ENCODE measurements at places on chromosomes 2 and 18.

DNA sequence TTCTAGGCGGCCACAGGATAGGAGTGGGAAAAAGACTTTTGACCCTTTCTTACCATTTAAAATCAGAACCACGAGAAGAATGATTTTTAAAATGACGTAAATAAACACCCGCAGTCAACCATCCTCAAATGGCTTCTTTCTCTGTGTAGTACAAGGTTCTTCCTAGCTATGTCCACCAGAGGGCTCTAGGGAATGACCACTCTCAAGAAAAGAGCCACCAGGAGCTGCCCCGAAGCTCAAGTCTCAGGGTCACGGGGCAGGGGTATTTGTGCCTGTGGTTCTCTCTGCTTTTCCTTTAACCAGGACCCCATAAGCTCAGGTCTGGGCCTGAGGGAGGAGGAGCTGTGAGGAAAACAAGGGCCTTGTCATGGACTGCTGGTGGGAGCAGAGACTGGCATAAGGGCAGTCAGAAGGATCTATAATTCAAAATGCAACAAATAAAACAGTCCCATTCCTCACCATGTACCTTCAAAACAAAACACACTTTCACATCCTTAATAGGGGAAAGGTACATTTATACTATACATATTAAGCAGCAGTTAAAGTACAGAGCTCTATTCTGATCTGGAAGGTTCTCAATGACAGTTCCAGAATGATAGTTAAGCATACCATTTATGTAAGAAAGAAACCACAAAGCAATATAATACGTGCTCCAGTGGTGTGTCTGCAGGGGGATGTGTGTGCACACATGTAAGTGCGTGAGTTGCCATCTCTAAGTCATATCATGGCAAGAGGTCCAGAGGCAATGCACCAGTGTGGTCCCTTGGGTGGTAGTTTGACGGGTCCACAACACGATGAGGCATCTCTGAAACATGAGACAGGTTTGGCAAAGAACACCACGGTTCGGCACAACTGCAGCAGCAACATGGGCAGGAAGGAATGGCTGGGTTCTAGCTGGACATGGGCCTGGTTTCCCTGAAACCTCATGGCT, 18.6 kb downstream of the LYPD1 start:
- DNase-seq = no peak

GRCh38 chr2:201773990-201774389, 6.7 kb downstream of the ALS2 start:
- DNase-seq = no peak

DNA sequence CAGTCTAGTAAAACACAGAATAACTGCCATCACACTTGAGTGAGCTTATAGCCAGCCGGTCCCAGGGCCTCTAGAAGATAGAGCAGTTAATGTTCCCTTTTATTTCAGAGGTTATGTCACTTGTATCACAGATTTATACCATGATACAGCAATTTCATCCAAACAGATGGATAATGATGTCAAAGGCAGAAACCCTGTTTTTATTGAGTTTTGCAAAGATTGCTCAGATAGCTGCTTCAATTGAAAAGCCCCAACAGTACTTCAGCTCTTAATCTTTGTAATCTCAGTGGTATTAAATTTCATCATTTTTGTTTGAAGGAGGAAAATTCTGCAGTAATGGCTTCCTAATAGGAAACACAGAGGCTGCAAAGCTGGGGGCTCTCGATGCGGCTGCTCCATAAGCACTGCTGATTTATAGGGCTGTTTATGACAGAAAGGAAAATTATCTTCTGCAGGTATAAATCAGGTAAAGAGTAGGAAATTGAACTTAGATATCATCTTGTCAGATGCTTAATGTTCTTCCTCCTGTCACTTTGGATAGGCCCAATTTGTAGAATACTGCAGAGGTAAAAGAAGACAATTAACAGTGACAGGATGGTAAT, 112.3 kb downstream of the LNPK start:
- no peak for DNase-seq

DNA sequence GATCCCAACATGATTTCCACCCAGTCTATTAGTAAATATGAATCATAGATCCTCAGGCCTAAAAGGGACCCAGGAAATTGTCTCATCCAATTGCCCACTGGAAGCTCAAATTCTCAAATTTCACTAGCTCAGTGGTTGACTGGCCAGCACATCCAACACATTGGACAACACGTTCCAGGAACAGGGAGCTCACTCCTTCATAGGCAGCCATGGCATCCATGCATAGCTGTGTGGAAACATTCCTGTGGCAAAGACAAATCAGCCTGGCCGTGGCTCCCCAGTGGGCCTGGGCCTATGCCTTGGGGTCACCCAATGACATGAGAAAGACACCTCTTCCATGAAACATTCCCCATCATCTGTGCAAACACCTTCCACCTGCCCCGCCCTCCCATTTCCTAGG, 261.1 kb downstream of the ANAPC1 start:
- no peak for DNase-seq

GRCh38 chr2:168495524-168495923, 39.5 kb downstream of the CERS6 start:
- no peak for DNase-seq

GRCh38 chr2:6078414-6078813, 386.2 kb downstream of the SOX11 start:
- DNase-seq = no peak

DNA sequence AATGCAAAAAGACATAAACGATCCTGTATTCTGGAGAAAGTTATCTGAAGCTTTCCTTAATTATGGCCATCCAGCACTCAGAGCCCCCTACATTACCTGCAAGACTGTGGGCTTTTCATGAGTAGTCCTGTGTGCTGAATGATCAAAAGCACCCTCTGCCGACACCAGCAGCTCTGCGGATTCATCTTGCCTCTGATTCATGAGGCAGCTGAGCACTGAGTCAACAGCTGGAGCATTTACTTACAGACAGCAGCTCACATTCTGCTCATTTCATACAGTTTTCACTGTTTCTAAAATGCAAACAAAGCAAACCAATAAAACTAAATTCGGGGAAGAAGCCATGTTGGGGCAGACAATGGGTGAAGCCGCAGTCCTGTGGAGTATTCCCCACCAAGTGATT, 886.5 kb downstream of the CNTNAP5 start:
- no peak for DNase-seq

GRCh38 chr2:2121887-2122286, 209.2 kb downstream of the MYT1L start:
- no peak for DNase-seq

GRCh38 chr18:59748628-59749360, 51.6 kb upstream of the CCBE1 start:
- peak; percentile 76 for DNase-seq

- no peak for DNase-seq
Observed at GRCh38 chr18:49618742-49619681, 57.2 kb downstream of the LIPG start.

DNA sequence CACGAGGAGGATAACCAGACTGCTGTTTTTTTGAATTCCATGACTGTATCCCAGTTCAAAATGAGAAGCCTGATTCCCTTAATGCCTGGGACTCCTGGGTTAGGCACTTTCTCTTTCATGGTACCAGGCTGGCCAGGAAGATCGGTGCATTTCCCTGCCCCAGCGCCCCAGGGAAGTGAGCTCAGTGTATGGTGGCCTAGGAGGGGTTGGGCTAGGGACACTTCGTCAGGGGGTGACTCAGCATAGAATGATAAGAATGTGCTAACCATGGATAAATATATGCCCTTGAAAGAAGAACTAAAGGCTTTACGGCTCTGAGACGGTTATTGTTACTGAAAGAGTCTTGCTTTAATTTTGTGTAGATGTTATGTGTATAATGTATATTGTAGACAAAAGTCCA, 27.5 kb upstream of the FAM237A start:
- DNase-seq = no peak

DNA sequence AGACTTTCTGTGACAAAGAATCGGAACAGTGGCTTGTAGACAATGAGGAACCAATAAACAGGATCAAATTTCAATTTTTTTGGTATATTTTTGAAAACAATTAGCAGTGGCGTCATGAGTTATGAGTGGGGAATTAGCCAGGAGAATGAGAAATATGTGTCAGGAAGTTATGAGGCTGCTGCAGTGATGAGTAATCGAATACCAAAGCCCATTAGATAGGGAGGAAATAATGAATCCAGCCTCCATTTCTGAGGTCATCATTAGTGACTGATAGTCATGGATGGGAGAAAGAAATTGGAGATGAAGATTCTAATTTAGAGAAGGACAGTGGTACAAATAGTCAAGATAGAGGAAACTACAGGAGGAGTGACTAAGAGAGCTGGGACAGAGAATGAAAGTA, 673.1 kb upstream of the VRK2 start:
- peak; percentile 31 for DNase-seq

DNA sequence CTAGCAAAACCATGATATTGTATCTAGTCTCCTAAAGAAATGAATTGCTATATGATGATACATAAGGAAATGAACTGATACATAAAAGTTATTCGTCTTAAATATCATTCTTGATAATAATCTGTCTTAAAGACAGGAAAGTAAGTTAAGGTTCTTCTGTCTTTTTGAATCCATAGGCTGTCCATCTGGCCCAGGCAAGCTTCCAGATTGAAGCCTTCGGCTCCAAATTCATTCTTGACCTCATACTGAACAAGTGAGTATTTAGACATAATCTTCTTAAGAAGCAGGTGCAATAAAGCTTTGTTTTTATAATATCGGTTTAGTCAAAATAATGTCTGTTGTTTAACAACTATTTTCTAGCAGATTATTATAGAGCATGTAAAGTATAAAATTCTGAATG, 37.7 kb downstream of the ADAM23 start:
- DNase-seq = no peak

DNA sequence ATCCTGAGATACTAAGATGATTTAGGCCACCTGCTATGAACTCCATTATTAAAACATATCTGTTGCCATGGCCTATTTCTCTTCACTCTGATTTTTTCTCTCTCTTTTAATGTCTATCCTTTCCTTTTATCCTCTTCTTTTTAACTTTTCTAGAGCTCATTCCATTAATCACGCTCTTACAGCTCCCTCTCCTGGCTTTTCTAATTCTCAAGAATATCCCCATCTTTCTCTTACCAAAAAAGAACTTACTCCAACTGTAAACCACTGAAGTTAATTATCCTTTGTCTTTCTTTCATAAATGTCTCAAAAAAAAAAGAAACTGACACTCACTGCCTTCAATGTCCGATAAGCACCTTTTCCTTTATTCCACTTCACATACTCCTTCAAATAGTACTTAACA, 7.9 kb downstream of the PPP3R1 start:
- no peak for DNase-seq

DNA sequence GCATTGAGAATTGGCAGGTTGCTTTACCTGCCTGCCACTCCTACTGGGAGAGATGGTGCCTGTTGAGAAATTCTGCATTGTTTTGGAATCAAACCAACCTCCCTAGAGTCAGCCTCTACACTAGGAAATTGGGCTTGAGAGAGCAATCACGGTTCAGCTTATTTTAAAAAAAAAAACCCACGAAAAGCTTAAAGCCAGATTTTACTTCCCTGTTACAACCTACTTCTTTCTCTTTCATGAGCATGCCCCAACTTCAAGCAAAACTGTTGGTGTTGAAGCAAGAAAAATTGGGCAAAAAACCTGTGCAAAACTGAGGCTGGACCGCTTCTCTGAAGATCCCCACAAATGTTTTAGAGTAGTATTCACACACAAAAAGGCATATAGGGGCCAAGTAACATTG, 134.6 kb upstream of the ZEB2 start:
- no peak for DNase-seq

GRCh38 chr2:122021941-122022340, 266.5 kb downstream of the TSN start:
- no peak for DNase-seq

GRCh38 chr18:38174594-38174993, 609.0 kb upstream of the CELF4 start:
- DNase-seq = no peak

DNA sequence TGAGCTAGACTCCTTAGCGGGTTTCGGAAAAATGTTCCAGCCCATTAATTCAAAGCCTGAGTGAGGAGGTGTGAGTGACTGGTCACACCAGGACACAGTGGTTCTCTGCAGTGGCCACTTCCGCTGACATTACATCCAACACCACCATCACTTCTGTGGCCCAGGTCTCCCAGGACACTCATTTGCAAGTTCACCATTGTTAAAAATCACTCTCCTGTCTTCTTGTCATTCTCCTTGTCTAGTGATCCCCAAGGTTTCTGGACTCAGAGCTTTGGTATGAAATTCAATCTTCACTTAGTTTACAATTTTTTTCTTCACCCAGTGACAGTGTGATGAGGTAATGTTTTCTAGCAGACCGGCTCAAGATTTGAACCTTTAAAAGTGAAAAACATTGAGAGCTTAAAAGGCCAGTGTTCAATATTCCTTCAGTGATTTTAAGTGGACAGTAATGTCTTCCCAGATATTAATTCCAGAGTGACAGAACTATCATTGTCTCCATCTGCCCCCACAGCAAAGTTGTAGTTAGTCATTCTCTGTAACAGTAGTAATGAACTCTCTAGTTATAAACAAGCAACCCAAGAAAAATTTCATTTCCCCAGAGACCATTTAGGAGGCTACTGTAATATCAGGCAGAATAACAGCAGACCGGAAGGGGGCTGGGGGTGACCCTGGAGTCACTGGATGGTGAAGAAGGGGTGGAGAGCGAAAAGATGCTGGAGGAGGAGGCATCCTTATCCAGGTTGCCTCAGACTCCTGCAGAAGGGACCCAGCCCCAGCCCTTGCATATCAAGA, 164.9 kb downstream of the GFPT1 start:
- DNase-seq = no peak

GRCh38 chr2:38672445-38673391, 6.8 kb downstream of the GALM start:
- no peak for DNase-seq

- DNase-seq = no peak
Observed at GRCh38 chr18:43514747-43515146, 237.5 kb upstream of the SYT4 start.

- no peak for DNase-seq
Observed at GRCh38 chr2:230602562-230603230, 109.9 kb upstream of the CAB39 start.

- DNase-seq = no peak
Observed at GRCh38 chr2:119544075-119544938, at the start of gene CFAP221. CFAP221 (plus strand) TSS chr2:119544449; CDS start chr2:119546132, 1,683 bp downstream.

DNA sequence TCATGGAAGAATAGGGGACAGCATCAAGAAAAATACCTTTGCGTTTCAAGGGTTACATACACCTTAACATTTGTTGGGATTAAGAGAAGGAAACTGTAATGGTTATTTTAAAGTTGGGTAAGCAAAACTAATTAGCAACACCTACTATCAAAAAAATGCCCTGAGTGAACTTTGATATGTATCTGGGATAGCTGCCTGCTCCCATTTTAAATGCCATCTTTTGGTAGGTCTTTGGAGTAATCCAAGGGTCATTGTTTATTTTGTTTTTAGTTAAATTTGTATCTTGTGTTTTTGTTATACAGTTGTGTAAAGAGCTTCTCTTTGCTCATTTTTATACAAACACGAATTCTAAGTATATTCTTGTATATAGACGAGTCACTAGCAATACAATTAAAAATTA, 9.9 kb downstream of the PTPN4 start:
- DNase-seq = no peak

DNA sequence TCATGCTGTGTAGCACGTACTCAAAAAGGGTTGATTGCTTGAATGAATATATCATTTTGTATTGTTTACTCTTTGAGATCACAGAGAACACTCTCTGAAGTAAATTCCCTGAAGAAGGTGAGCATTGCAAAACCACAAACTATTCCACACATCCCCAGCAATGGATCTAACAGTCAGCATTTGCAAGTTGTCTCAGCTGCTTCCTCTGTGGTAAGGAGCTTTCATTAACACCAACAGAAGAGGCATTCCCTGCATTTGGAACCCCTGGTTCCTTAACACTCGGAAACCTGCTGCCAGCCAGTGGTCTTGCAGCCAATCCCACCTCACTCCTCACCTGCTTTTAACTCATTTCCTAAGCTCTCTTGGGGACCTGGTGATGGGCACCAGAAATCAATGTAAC, 108.4 kb downstream of the IRS1 start:
- DNase-seq = no peak

All from BJ (cell line).